ENCODE measurements at places on chromosomes 4 and X.

DNA sequence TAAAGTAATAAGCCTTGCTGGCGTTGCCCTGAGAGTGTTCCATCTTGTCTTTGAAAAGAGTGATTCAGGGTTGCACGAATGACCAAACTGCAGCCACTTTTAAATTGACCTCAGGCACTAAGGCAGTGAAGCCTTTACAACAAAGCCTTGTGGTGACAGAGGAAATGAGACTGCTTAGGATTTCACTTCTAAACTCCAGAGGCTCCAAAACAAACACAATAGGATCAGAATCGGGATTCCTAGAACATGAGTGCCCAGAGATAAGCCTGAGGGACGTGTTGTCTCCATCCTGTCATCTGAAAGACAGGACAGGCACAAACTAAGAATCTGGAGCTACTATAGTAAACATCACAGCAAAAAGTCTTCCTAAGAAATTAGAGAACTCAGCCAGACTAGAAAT lies 405.2 kb downstream of the PPARGC1A start:
- no peak for DNase-seq

- no peak for DNase-seq
Measured at GRCh38 chr4:181162266-181162665, 1080.9 kb upstream of the TENM3 start.

GRCh38 chr4:142815834-142816233 lies 30.3 kb downstream of the INPP4B start:
- DNase-seq, result no peak

DNA sequence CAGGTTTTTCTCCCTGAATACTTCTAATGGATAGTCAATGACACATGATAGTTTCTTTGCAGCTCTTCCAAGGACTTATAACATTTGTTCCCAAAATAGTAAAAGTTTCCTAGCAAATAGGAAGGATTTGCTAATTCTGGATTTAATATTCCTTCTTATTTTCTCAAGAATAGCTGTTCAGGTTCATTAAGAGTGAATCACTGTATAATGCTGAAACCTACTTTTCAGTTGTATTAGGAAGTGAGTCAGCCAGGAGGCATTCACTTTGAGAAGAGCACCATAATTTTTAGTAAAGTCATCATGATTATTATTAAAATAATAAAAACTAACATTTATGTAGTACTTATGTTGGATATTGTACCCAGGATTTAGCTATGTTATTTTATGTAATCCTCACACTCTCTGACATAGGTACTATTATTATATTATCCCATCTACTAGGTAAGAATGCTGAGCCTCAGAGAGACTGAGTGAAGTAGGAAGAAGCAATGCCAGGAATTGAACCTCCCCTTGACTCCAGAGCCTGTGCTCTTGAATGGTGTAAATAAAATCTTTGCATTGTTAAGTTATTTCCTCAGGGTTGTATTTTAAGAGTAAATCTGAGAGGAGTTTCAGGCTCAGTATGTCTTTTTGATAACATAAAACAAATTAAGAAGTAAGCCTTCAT lies 114.8 kb downstream of the REELD1 start:
- no peak for DNase-seq

DNA sequence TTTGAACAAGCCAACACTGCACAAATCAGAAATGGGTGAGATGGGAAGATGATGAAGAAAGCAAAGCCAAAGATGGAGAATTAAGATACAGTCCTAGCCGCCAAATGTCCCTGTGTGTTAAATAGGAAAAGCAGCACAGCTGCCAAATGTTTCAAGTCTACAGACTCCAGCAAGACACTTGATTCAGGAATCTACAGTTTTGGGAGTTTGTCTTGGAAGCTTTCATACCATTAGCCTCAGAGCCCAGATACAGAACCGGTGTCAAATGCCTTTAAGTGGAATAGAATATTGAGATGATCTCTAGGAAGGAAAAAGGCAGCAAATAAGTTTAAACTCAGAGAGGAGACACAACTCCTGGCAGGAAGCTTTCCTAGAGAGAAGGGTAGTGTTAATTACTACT lies 30.3 kb downstream of the OPHN1 start:
- DNase-seq, result no peak

- no peak for DNase-seq
Measured at GRCh38 chr4:122882857-122883735, 39.3 kb downstream of the NUDT6 start.

DNA sequence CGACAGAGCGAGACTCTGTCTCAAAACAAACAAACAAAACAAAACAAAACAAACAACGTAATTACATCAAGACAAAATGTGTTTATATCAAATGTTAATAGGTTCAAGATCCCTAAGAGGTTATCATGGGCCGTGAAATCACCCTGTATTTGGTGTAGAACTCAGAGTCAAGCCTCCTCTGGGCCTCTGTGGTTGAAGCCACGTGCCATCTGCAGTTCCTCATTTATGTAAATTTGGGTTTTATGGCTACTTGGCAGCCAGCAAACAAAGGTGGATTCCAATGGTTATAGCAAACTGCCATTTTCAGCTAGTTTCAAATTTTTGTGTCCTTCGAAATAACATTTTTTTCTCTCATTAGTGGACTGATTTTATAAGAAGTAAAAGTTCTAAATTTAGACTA lies 16.4 kb downstream of the NSDHL start:
- no peak for DNase-seq

GRCh38 chrX:11890836-11891514 lies 132.9 kb downstream of the MSL3 start:
- no peak for DNase-seq

GRCh38 chr4:185702147-185702663 lies 109.8 kb downstream of the SORBS2 start:
- no peak for DNase-seq

GRCh38 chr4:125985856-125986255 lies 671.1 kb downstream of the FAT4 start:
- DNase-seq, result peak; percentile 82

- no peak for DNase-seq
Measured at GRCh38 chr4:53205970-53206369, 159.9 kb downstream of the SCFD2 start.

GRCh38 chrX:18288716-18289115 lies 65.8 kb downstream of the SCML2 start:
- DNase-seq, result peak; percentile 33

DNA sequence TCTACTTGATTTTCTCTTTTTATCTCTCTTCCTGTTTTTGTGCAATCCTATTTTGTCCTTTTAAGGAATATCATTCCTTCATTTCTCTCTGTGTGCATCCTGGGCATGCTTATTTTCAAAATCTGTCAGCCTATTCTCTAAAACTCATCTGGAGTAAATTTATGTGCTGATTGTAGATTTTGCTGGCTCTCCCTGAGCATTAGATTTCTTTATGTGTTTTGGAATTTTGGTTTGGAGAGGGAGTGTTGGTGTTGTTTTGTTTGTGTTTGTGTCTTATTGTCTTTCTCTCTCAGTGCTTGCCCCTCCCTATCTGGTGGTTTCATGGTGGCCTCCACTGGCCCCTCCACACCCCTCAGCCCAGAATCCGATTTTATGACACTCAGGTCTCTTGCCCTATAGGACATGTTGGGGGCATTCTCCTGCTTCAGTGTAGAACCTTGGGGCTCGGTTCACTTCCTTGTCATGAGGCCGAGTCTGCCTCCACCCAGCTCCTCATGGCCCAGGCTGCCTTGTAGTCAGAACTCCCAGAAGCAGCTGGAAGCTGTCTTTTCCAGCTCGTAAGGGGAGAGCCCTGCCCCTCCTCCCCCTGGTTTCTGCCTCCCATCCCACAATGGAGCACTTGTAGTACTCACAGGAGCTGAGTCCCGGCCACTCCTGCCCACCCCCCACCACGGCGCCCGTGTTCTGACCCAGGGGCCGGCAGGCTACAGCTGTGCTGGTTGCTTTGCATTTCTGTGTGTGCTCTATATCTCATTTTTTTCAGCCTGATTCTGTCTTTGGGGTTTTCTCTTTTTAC lies 24.5 kb upstream of the PJA1 start:
- no peak for DNase-seq

DNA sequence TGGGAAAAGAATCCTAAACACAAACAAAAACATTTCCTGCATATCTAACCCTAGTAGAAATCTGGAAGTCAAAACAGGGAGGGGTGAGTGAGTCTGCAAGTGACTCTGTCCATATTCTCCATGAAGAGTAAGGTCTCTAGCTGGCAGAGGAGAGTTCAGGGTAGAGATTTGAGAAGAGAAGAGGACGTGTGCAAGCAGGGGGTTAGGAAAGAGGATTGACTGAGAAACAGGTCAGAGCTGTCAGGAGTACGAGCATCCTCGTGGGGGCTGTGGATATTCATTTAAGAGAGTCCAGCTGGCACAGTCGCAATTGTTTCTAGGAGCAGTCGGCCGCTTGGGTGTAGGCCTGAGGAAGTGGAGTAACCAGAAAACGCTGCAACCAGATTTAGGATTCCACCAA lies 27.9 kb downstream of the PROM1 start:
- no peak for DNase-seq

DNA sequence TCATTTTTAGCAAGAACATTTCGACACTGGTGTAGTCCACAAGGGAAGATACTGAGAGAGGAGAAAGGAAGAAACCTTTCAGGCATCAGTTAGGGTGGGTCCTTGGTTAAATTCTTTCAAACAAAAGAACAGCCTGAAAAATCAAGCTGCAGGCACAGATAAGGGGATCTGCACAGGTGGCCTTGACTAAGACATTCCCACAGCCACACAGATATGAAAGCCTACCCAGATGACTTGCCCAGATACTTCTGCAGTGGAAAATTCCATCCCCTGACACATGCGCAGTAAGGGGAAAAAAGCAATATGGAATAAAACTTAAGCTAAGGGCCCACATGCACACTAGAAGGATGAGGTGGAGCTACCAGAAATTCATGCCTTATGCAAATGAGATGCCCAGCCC lies 8.9 kb upstream of the TMEM165 start:
- no peak for DNase-seq

GRCh38 chr4:148073349-148073748 lies 341.5 kb downstream of the ARHGAP10 start:
- no peak for DNase-seq

DNA sequence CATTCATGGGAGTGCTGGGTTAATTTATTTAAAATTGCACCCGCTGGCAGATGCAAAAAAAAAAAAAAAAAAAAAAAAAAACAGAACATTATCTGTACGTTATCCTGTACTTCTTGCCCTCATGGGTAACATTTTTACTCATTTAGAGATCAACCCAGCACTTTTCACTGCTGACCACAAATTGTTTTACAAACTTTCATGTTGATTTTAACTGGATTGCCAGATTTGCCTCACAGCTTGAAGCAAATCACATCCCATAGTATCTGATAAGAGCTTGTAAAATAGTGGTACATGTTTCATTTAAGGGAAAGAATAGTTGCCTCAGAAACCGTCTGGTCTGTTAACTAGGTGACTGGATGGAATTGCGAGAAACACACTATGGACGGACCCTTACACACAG lies 640.8 kb downstream of the TRIML1 start:
- DNase-seq, result no peak

- no peak for DNase-seq
Measured at GRCh38 chrX:123454712-123455431, 270.8 kb downstream of the GRIA3 start.

GRCh38 chrX:6980981-6981380 lies 166.5 kb upstream of the STS start:
- no peak for DNase-seq

DNA sequence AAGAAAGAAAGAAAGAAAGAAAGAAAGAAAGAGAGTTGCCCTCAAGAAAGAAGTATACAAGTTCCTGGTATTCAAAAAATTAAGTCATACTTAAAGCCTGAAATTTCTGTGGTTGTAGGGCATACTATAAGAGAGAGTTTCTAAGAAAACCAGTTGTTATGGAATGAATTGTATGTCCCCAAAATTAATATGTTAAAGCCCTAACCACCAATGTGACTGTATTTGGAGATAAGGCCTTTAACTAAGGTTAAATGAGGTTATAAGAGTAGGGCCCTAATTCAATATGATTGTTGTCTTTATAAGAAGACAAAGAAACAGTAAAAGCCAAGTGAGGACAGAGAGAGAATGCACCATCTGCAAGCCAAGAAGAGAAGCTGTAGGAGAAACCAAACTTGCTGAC lies 521.1 kb downstream of the CCSER1 start:
- no peak for DNase-seq

GRCh38 chr4:149706942-149707341 lies 108.7 kb downstream of the IQCM start:
- no peak for DNase-seq

- DNase-seq, result no peak
Measured at GRCh38 chr4:42819863-42820514, 72.5 kb upstream of the GRXCR1 start.

- DNase-seq, result no peak
Measured at GRCh38 chr4:74884266-74884665, 48.6 kb upstream of the PARM1 start.

GRCh38 chr4:169399976-169400767 lies 129.4 kb upstream of the SH3RF1 start:
- no peak for DNase-seq

- DNase-seq, result no peak
Measured at GRCh38 chr4:1708581-1708980, 3.5 kb downstream of the SLBP start.

GRCh38 chrX:40420899-40421729 lies 159.7 kb upstream of the ATP6AP2 start:
- peak; percentile 28 for DNase-seq

DNA sequence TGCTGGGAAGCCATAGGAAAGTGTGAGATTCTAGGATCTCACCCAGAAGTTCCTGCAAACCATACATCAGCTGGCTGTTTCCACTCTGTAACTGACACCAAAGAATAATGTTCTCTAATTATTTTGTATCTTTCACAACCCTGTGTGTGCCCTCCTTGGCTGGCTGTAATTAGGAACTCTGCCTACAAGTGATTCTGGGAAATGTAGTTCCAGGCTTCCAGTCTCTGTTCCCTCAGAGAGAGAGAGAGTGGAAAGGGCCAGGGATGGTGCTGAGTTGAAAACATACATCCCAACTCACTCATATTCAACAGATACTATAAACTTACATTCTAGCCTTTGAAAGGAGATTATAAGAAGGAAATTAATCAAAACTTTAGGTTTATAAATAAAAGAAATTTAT lies 57.5 kb upstream of the C1QTNF7 start:
- no peak for DNase-seq

DNA sequence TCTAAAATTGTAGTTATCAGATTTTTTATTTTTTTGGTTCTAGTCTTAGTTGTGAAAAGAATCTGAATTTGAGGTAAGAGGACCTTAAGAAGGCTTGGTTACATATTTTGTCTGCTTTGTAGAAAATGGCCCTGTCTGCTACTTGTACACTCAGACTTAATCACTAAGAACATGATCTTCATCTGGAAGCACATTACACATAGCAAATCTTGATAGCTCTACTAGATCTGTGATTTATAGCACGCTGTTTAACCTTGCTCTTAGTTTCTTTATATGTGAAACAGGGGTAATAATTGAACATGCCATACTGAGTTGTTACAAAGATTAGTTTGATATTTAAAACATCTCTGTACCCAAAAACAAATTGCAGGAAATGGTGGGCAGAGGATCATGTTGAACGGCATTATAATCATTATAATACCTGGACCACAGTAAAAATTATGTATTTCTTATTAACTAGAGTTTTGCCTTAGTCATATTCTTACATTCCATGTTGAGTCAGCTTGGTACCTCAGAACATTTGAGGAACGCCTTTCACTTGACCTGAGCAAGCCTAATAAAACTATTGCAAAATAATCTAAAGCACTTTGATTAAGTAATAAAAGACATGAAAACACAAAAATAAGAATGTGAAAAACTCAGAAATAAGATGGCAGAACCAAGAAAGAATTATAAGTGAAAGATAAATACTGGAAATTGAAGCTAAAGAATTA lies 738.0 kb upstream of the AADAT start:
- no peak for DNase-seq

GRCh38 chr4:132498215-132498614 lies 650.9 kb upstream of the PCDH10 start:
- no peak for DNase-seq

All from NT2/D1 (cell line).